ENCODE measurements at places on chromosomes 3 and 15. TPM values are rescaled to one million over a fixed set of nuclear protein-coding genes. Genes with fewer than 3 reads are reported as not detected.

DNA sequence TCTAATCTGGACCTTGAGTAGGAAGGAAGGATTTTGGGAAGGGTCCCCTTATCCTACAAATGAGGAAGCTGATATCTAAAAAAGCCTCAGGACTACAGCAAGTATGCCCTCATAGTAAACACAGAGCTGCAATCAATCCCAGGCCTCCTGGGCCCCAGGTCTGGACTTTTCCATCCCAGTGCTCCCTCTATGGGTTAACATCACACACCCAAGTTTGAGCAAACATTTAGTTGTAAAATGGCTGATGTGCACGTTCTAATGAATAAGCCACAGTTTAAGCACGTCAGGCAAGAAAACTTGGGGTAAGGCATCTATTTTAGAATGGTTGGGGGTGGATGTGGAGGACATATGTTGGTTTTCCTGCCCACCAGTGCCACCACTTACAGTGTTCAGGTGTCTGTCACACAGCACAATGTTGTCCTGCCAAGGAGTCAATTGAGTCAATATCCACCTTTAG, 44.3 kb upstream of the UBE2E1 start:
- DNase-seq, result no peak
- H3K27ac ChIP-seq, result no peak overlapping the region
- no peaks in the 10 kb centered on the region for H3K27me3 ChIP-seq
- H3K36me3 ChIP-seq, result no peaks in the 10 kb centered on the region

- no peaks in the 10 kb centered on the region for H3K27me3 ChIP-seq
- no peak overlapping the region for H3K27ac ChIP-seq
- H3K36me3 ChIP-seq, result no peaks in the 10 kb centered on the region
- H3K4me3 ChIP-seq, result no peak overlapping the region
These were observed 261.9 kb upstream of the SUCLG2 start for GRCh38 chr3:67916353-67916752.

PPP2R3A gene
- 12.2 TPM for polyA plus RNA-seq

TNNC1 gene
- polyA plus RNA-seq, result 91.7 TPM
